PC-3 (cell line): ENCODE measurements at places on chromosomes 5 and 9. TPM values are rescaled to one million over a fixed set of nuclear protein-coding genes. Genes with fewer than 3 reads are reported as not detected.

FOXD4L6 gene
- not detected in 2 replicates for total RNA-seq

IFNA2 gene
- total RNA-seq: not detected in 2 replicates

NAIP gene
- total RNA-seq: 0.81 and 1.8 TPM in 2 replicates

TPM2 gene
- total RNA-seq: 7.0 and 10.4 TPM in 2 replicates

DCP2 gene
- 26.7 and 33.6 TPM in 2 replicates for total RNA-seq

PTGES gene
- total RNA-seq: 21.0 and 26.8 TPM in 2 replicates

SPAG8 gene
- not detected in 2 replicates for total RNA-seq

DNA sequence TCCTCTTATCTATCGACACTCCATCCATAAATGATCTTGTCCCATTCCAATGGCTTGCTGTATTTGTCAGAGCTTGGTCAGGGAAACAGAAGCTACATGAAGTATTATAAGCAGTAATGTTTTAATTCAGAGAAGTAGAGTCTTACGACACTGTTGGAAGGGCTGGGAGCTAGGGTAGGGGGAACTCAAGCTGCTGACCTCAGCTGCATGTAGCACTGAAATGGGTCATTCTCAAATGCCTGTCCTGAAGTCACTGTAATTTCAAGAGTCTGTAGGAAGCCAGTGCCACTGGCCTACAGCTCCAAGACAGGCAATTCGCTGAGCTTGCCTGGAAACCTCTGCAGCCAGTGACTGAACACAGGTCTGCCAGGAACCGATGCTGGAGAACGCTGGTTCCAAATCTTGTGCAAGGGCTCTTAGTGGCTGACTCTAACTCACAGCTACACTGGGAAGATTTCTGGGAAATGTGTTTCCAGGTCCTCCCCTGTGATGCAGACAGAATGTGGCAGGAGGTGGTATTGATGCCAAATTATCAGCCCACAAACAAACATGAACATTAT is 532.4 kb downstream of the CCDC171 start:
- H3K36me3 ChIP-seq: no peaks in the 10 kb centered on the region
- no peaks in the 10 kb centered on the region for H3K27me3 ChIP-seq
- no peak overlapping the region for H3K4me3 ChIP-seq
- H3K27ac ChIP-seq: no peak overlapping the region

DNA sequence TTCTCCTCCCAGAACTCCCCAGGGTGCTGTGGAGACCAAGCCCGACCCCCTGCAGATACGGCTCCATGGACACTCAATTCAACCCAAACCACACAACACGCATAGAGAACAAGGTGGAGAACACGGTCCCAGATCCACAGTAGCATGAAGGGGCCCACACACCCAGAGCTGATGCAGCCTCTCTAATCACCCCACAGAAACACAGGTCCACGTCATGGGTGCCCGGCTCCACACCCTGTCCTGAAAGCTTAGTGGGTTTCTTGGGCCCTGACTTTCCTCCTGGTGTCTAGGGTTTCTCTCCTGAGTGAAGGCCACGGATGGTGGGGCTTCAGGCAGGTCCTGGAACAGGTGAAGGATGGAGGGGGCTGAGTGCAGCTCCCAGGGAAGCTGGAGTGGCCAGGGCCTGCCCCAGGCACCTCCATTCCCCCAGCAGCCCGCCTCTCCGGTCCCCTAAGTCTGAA is 1.5 kb upstream of the SLC23A1 start:
- H3K4me1 ChIP-seq: peaks cover 4% of the 10 kb centered on the region; the same call in 1 of the 2 replicates
- no peak for DNase-seq
- H3K27me3 ChIP-seq: no peaks in the 10 kb centered on the region
- H3K4me3 ChIP-seq: no peak overlapping the region

DNA sequence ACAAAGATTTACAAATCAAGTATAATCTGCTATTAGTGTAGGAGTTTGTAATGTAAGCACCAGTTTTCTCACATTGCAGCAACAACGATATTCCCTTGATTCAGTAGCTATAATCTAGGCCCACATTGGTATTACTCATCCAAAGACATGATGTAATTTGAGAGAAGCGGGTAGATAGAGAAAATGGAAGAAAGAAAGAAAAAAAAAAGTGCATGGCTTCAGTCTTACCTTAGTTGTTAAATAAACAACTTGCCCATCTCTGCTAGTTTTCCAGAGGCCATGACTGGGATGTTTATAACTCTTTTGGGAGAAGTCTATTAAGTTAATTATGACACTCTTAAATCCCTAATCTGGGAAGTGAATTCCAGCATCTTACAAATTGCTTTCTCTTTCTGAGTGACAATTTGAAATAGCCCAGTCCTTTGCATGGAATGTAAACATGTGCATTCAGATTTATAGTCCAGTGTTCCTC is 2.8 kb downstream of the MELK start:
- no peaks in the 10 kb centered on the region for H3K27me3 ChIP-seq
- peaks cover 24% of the 10 kb centered on the region for H3K4me1 ChIP-seq
- DNase-seq: peak; percentile 22
- H3K4me3 ChIP-seq: peak overlapping the region; percentile 37
- no peak overlapping the region for H3K27ac ChIP-seq

DNA sequence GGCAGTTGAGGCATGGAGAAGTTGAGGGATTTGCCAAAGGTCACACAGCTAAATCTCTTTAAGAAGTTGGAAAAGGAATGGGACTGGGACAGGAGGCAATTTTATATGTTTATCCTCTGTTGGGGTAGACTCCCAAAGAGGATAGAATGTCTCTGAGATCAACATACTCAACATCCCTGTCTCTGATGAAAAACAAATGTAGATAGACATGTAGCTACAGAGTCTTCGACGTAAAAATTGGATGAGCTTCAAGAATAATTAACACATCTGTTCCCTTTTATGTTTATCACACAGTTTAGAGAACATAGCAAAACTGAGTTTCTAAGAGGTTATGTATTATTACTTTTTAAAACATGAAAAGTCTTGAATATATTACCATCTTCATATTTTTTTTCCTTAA is 204.6 kb upstream of the CD180 start:
- no peak overlapping the region for H3K4me3 ChIP-seq
- no peak overlapping the region for H3K27ac ChIP-seq
- no peak for DNase-seq
- peaks cover 9% of the 10 kb centered on the region; the same call in 1 of the 2 replicates for H3K4me1 ChIP-seq
- H3K27me3 ChIP-seq: no peaks in the 10 kb centered on the region

- no peak overlapping the region for H3K4me3 ChIP-seq
- no peaks in the 10 kb centered on the region for H3K27me3 ChIP-seq
- no peak overlapping the region for H3K27ac ChIP-seq
- H3K36me3 ChIP-seq: no peaks in the 10 kb centered on the region
- H3K4me1 ChIP-seq: no peaks in the 10 kb centered on the region
Observed at GRCh38 chr9:35859310-35859989, 10.8 kb downstream of the OR13J1 start.

GRCh38 chr5:1545126-1545804 is 21.5 kb upstream of the LPCAT1 start:
- no peaks in the 10 kb centered on the region for H3K36me3 ChIP-seq
- H3K4me3 ChIP-seq: no peak overlapping the region
- H3K4me1 ChIP-seq: peaks cover 53% of the 10 kb centered on the region
- no peaks in the 10 kb centered on the region for H3K27me3 ChIP-seq
- H3K27ac ChIP-seq: no peak overlapping the region
- DNase-seq: no peak

- no peaks in the 10 kb centered on the region for H3K36me3 ChIP-seq
- peak; percentile 36 for DNase-seq
- peaks cover 5% of the 10 kb centered on the region; the same call in 1 of the 2 replicates for H3K4me1 ChIP-seq
- peak overlapping the region; percentile 76 for H3K4me3 ChIP-seq
- H3K27ac ChIP-seq: no peak overlapping the region
Observed at GRCh38 chr9:6715755-6716643, 41.8 kb upstream of the KDM4C start.

DNA sequence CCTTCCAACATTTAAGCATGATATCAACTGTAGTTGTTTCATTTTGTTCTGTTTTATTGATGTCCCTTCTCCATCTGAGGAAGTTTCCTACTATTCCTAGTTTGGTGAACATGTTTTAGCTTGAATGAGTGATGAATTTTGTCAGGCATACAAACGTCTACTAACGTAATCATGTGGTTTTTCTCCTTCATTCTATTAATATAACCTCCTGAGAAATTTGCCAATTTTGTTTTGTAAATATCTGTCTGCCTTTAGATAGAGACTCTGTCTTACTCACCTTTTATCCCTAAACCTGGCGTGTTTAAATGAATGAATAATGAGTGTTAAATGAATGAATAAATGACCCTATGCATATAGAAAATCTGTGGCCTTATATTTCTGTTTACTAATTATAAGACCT is 26.5 kb upstream of the NREP start:
- no peak overlapping the region for H3K4me3 ChIP-seq
- no peaks in the 10 kb centered on the region for H3K27me3 ChIP-seq
- peaks cover 6% of the 10 kb centered on the region; the same call in 1 of the 2 replicates for H3K4me1 ChIP-seq
- no peak for DNase-seq
- H3K27ac ChIP-seq: no peak overlapping the region
- no peaks in the 10 kb centered on the region for H3K36me3 ChIP-seq

DNA sequence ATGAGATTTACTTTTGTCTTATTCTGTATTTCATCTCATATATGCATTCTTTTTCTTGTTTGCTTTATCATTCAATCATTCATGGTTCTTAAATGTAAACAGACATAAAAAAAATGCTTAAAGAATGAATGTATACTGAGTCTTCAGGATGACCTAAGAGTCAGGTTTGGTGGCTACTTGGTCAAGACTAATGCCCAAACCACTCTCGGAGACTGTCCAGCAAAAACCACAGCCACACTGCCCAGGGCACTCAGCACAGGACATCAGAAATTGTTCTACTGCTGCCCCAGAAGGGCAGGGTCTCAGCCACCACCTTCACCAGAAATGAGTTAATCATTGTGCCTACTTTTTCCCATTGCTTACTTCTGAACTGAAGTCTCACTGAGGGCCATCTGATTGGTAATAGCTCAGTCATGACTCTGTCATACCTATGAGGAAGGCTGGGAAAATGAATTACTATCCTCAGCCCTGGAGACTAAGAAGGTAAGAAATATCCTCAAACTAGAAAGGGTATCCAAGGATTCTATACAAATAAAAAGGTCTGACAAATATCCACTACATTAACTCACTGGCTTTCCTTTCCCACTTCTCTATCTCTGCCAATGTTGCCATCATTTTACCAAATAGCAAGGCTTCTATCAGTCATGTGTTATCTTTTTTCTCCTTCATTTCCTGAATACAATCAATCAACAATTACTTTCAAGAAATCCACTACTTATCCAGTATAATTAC is 236.1 kb downstream of the CETN3 start:
- peak overlapping the region; percentile 11; the same call in 1 of the 2 replicates for H3K4me3 ChIP-seq
- H3K36me3 ChIP-seq: no peaks in the 10 kb centered on the region
- no peaks in the 10 kb centered on the region for H3K27me3 ChIP-seq
- peak; percentile 89 for DNase-seq

- peaks cover 91% of the 10 kb centered on the region for H3K4me1 ChIP-seq
- H3K4me3 ChIP-seq: peak overlapping the region; percentile 46
- H3K27me3 ChIP-seq: no peaks in the 10 kb centered on the region
- peak overlapping the region; percentile 94 for H3K27ac ChIP-seq
Observed at GRCh38 chr5:14186059-14186830, 43.1 kb downstream of the TRIO start.

DNA sequence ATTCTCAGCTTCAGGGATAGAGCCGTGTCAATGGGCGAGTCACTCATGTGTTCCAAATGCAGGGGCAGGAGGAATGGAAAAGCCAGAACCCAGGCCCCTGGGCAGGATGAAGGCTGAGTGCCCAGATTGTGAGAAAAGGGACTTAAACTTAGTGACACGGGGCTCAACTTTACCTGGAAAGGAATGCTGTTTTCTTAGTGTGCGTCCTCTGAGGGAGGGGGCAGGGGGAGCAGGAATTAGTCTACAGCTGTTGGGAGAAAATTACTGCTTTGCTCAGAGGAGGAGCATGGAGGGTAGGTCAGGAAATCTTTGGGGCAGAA is 14.6 kb downstream of the HK3 start:
- no peaks in the 10 kb centered on the region for H3K36me3 ChIP-seq
- no peak overlapping the region for H3K27ac ChIP-seq
- no peak overlapping the region for H3K4me3 ChIP-seq
- no peaks in the 10 kb centered on the region for H3K27me3 ChIP-seq
- DNase-seq: no peak

DNA sequence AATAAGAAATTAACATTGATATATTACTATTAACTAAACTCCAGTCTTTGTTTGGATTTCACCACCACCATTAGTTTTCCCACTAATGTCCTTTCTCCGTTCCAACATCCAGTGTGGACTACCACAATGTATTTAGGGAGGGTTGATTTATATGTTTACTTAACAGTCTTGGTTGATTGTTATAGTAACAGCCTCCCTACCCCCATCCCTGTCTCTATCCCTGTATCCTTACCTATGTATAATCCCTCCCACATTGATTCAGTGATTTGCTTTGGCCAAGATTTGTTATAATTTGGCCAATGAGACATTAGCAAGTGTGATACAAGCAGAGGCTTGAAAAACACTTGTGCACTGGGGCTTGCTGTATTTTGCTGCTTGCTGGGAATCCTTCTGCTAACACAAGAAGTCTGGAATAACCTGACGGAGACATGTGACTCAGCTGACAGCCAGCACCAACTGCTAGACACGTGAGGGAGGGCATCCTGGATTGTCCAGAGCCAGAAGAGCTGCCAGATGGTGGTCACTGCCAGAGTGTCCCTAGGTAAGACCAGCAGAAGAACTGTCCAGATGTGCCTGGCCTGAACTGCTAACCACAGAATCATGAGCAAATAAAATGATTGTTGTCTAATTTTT is 51.2 kb upstream of the TCF7 start:
- no peak overlapping the region for H3K4me3 ChIP-seq
- no peaks in the 10 kb centered on the region for H3K36me3 ChIP-seq
- no peak for DNase-seq
- no peak overlapping the region for H3K27ac ChIP-seq
- H3K27me3 ChIP-seq: no peaks in the 10 kb centered on the region

GRCh38 chr9:108056805-108057386 is 567.3 kb upstream of the KLF4 start:
- H3K36me3 ChIP-seq: no peaks in the 10 kb centered on the region
- DNase-seq: peak; percentile 76
- H3K4me1 ChIP-seq: peaks cover 28% of the 10 kb centered on the region
- H3K27me3 ChIP-seq: no peaks in the 10 kb centered on the region

DNA sequence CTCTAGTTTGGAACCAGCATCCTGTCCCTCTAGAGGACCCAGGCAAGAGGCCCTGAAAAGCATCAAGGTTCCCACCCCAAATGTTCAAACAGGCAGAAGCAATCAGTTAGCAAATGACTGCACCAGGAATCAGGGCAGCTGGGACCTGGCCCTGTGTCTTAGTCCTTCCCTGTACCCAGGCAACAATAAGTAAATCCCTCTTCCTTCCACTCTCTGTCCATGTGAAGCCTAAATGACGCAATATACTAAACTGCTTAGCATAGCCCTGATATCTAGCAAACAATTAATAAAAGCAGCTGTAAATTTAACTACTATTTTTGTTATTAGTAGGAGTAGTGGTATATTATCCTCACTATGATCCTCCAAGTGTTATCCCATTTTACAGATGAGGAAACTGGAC is 13.2 kb upstream of the ADRA1B start:
- no peak overlapping the region for H3K4me3 ChIP-seq
- no peak for DNase-seq
- peaks cover 81% of the 10 kb centered on the region for H3K4me1 ChIP-seq
- H3K27me3 ChIP-seq: no peaks in the 10 kb centered on the region
- no peaks in the 10 kb centered on the region for H3K36me3 ChIP-seq

GRCh38 chr5:6402939-6403338 is 24.6 kb upstream of the MED10 start:
- H3K36me3 ChIP-seq: no peaks in the 10 kb centered on the region
- H3K4me3 ChIP-seq: no peak overlapping the region
- H3K4me1 ChIP-seq: peaks cover 29% of the 10 kb centered on the region
- DNase-seq: no peak
- H3K27me3 ChIP-seq: no peaks in the 10 kb centered on the region
- H3K27ac ChIP-seq: no peak overlapping the region

- no peaks in the 10 kb centered on the region for H3K27me3 ChIP-seq
- no peak for DNase-seq
- peaks cover 15% of the 10 kb centered on the region for H3K4me1 ChIP-seq
- peak overlapping the region; percentile 45 for H3K27ac ChIP-seq
Observed at GRCh38 chr5:89396278-89396954, 513.4 kb upstream of the MEF2C start.
